ENCODE measurements at places on chromosomes 5 and 9. TPM values are rescaled to one million over a fixed set of nuclear protein-coding genes. Genes with fewer than 3 reads are reported as not detected.

The FOXD4L4 gene
- not detected for total RNA-seq

GRCh38 chr5:169970339-169970738, 10.0 kb downstream of the INSYN2B start:
- no peak for DNase-seq

DNA sequence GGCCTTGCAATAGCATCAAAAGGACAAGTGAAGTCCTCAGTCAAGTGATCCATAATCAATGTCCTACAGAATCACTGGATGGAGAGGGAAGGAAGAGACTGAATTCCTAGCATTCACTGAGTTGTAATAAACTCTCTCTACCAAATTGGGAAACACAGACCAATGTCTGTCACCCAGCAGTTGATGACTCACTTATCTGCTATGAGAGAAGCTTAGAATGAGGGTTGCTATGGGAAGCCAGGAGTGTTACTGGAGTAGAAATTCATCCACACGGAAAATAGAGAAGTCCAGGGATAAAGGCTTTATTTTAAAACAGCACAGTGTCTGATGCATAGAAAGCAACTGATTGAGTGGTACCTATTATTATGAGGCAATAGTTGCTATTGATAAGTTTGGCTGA, 407.4 kb downstream of the BRINP1 start:
- DNase-seq: peak; percentile 92

- DNase-seq: peak; percentile 100
These were observed 38.8 kb upstream of the RPL26L1 start for GRCh38 chr5:172920447-172920849.

DNA sequence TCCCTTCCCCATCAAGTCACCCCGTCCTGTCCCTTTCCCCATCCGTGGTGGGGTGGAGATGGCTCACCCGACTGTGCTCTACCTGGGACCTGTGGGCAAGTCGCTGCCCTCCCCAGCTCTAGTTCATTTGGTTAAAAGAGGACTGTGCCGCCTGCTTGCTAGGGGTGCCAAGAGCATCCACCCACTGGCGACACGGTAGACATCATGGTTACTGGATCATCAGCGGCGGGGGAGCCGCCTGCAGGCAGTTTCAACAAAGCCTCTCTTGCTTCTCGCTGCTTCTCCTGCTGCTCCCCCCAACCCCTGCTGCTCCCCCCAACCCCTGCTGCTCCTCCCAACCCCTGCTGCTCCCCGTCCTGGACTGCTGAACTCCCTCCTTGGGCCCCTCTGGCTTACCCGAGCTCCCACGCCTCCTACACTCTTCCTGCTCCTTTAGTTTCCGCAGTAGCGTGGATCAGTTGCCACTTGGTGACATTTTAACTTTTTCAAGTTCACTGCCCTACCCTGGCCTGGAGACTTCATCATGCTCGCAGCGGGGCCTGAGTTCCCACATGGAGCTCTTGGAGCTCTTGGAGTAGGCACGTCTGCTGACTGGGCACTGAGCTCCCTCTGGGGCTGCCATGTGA, 22.0 kb upstream of the SCGB3A1 start:
- no peak for DNase-seq

- DNase-seq: no peak
These were observed 56.9 kb downstream of the RXRA start for GRCh38 chr9:134383148-134383547.

DNA sequence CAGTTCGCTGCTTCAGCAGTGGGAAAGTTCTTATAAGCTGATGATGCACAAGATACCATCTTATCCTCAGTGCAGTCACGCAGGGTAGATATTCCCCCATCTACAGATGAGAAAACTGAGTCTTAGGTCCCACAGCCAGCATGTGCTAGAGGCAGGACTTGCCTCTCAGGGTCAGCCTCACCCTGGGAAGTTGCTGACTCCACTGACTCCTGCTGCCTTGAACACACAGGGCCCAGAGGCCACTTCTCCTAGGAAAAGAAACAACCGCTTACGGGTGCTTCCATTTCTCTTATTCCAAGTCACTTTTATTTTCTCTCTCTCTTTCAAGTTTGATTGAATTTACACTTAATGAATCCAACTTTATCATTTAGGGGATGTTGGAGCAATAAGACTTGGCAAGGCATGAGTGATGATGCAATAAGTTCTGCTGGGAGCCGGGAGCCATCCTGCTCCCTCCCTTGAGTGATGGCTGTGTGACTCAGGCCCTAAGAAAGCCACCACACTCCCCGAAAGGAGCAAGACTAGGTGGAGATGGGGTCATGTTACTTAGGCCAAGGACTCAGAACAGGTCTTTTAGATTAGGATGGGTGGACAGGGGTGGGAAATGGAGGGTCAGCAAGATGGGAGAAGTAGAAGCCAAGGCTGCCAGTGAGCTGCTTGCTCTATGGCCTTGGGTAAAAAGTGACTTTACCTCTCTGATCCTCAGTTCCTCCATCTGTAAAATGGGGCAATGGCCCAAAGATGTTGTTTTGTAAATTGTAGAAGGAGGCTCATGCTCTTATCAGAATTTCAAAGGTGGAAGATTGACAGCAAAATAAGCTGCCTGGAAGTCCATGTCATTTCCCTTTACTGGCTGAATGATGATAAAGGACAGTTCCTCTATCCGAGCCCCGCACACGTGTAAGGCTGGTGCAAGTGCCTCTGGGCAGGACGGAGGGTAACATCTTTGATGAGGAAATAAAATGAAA, 67.4 kb upstream of the ZNF618 start:
- peak; percentile 72 for DNase-seq

The EGFL7 gene
- total RNA-seq: 15.5 TPM

DNA sequence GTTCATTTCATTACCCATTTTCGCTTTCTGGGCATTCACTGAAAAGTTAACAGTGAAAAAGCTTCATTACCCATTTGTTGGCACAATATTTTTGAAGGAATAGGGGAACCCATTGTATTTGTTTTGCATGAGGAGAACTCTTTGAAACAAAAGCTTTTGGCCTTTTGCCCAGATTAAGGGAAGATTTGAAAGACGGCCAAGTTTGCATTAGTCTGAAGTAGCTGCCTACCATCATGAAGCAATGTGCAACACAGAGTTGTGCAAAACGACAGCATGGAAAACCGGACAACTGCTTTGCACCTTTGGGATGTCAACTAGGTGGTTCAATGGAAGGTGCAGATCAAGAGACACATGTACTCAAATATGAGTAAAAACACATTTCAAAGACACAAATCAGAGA, 84.9 kb downstream of the TRPM3 start:
- peak; percentile 1 for DNase-seq

- peak; percentile 59 for DNase-seq
These were observed 460.7 kb upstream of the MEF2C start for GRCh38 chr5:89343666-89344065.

DNA sequence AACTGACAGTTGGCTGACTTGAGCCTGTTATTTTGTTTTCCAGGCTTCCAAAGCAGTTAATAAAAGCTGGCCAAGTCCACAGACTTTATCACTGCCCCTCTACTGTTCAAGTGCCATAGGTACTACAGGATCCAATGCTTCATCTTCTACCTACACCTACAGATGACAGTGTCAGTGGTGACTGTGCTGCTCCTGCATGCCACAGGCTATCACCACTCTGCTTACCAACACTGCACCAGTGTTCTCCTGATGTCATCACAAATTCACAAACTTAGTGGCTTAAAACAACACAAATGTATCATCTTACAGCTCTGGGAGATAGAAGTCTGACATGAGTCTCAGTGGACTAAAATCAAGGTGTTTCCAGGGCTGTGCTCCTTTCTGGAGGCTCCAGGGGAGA, 26.6 kb downstream of the HMGCS1 start:
- DNase-seq: no peak

- DNase-seq: no peak
These were observed 138.4 kb downstream of the ASTN2 start for GRCh38 chr9:117276444-117276843.

DNA sequence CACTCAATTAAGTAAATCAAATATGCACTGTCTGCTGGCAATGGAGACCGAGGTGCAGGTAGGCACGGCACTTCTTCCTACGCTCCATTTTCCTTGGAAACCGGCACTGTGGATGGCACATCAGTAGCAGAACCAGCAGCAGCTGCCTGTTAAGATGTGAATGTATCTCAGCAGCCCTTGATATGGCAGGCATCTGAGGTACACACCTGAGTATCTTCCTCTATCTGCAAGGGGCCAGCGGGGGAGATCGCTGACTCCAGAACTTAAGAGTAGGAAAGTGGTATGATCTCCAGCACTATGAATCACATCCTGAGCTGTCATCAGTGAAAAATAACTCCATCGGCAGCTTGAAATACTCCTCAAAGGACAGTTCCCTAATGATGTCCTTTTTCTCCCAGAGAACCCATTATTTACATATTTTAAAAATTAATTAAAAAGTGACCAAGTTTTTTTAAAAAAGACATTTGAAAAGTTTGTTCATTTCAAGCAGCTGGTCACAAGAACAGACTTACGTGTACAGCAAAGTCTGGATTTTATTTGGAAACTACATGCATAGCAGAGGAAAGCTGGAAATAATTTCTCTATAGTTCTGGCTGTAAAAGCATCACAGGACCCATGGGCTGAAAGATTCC, 97.1 kb downstream of the ADAMTS12 start:
- peak; percentile 76 for DNase-seq

The SUSD3 gene
- total RNA-seq: not detected

DNA sequence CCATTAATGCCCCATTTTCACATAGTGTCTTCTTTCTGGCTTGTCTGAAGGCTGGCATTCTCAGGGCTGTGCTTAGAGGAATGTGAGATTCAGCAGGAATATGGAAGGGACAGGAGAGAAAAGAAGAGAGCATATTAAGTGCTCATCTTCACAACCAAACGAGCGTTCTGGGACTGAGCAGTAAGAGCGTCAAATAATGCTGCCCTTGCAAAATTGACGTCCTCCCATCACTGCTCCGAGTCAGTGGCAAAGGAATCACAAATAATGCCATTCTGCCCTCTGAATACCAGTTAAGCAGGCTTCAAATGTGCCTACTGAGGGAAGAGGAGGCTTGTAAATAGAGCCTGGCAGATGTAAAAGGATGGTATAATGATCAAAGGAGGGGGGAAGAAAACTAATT, 351.2 kb downstream of the EBF1 start:
- no peak for DNase-seq

The ARHGEF37 gene
- total RNA-seq: 1.4 TPM

DNA sequence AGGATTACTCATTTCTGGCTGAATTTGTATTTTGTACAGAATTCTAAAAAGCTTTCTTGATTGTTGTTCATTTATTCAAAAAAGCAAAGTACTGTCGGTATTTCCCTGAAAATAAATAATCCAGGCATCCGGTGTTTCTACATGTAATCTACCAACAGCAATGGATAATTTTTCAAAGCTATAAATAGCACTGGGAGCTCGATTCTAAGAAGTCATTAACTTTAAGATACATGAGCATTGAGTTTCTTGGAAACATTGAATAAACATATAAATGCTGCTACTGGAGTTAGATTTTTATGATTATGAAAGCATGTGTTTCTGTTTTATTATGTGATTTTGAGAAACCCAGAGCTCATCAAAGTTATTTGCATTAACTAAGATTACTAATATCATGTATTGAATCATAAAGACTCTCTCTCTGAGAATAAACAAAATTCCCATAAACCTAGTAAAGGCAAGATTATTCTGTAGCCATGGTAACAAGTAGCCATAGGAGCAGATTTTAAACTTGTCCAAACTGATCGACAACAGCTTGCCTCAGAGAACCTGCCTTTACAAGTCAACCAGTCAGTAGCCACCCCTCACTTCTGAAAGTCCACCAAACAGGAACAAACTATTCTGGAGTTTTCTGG, 197.0 kb downstream of the DRD1 start:
- DNase-seq: peak; percentile 10

The BAAT gene
- 8.9 TPM for total RNA-seq

The IQGAP2 gene
- 1.9 TPM for total RNA-seq

The MGAT4B gene
- 193 TPM for total RNA-seq
